ENCODE measurements at places on chromosomes 7 and 10.

DNA sequence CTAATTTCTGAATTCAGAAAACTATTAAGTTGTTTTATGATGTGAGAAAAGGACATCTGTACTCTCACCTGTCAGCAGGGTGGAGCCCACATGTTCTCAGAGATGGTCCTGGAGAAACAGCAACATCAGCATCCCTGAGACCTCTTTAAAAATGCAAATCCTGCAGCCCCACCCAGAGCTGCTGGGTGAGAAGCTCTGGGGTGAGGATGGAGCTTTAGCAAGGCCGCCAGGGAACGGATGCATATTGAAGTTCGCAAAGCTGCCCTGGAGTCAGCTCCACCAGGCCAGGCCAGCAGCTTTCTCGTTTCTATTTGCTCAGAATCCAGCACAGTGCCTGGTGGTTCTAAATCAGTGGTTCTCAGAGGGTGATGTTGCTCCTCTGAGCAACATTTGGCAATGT lies 49.1 kb downstream of the PRKCQ start:
- DNase-seq = no peak

GRCh38 chr10:34400075-34400474 lies 415.0 kb downstream of the PARD3 start:
- DNase-seq = no peak

GRCh38 chr10:32295027-32295426 lies 51.9 kb downstream of the EPC1 start:
- no peak for DNase-seq

- no peak for DNase-seq
Measured at GRCh38 chr10:132333386-132333785, 1.4 kb downstream of the LRRC27 start.

DNA sequence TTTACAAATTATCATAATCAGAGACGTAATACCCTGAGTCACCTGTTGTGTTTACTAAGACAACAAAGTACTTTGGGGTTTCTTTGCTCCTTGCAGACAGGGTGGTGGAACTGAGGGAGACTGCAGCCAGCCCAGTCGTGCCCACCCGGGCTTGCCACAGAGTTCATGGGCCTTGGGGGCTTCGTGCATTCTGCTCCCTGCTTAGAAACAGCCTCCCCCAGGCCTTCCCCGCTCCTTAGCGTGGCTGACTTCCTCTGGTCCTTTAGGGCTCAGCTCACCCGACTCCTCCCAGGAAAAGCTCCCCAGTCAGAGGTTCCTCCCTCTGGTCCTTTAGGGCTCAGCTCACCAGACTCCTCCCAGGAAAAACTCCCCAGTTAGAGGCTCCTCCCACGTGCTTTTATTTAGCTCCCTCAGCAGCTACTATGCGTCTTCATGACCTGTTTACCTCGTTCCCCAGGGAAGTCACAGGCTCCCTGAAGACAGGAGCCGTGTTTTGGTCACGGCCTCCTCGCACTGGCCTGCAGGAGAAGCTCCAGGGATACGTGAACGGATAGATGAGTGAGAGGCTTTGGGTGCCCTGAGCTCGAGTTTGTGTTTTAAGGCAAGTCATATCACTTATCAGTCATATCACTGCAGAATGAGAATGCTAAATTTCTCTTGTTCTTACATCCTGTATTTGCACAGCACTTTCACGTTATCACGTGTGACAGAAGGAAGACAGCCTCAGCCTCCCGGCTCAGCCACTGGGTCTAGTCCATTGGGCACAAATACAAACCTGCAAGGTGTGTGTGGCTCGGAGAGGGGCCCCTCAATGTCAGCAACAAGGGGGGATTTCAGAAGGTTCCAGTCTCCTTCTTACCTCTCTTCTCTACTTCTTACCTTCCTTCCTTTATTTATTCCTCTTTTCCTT lies 52.7 kb upstream of the VIPR2 start:
- DNase-seq = peak; percentile 48

DNA sequence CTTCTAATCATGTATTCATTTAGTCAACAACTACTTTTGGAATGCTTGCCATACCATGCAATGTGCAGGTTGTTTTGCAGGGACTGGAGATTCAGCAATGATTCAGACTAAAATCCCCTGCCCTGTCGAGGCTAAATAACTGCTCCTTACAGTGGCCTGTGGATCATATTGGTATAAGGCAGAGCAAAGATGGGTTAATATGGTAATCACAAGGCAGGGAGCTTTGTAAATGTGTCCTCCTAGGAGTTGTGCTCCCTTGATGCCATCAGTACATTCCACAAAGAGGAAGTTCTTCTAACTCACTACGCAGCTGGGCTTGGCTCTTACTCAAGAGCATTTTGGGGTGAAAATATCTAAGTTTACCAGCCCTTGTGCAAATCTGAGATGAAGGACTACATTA lies 614 bp upstream of the IFIT2 start:
- no peak for DNase-seq

DNA sequence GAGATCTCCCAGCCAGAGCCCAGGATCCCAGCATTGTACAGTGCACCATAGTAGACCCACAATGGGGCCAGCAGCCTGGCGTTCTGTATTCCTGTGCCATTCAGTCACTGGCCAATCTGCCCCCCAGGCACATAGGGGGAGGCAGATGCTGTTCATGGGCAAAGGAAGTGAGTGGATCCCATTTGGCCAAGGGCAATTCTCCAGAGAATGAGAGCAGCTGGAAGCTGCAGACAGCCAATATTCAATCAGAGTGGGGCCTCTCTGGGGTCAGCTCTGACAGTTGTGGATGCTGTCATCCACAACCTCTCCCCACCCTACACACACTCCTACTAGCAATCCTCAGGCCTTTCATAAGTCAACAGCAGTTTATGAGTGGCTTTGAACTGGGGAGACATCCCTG lies 17.5 kb downstream of the STEAP1B start:
- no peak for DNase-seq

- DNase-seq = no peak
Measured at GRCh38 chr10:102579328-102579727, 65.0 kb upstream of the TRIM8 start.

GRCh38 chr7:97873606-97874005 lies 1.4 kb upstream of the ASNS start:
- DNase-seq = no peak

DNA sequence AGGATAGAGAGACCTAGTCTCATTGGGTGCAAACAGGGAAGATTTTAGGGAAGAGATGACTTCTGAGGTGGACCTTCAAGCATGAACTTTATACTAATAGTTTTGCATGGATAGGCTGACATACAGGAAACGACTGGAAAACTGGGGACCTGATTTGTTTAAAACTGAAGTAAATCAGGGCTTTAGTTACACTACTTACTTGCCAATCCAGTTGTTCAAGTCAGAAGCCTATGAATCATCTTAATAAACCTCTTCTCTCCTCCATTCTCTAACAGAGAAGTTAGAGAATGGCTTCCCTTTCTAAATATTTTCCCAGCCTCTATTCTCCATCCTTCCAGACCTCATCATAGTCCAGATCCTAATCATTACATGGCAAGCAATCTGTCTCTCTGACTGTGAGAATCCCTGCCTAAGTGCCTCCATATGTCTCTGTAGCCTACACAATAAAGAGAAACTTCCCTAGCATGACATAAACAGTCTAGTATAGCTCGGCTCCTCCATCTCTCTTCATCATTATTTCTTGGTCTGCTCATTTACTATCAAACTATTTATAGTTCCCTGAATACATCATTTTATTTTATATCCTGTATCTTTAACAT lies 55.8 kb downstream of the PRKG1 start:
- DNase-seq = no peak

DNA sequence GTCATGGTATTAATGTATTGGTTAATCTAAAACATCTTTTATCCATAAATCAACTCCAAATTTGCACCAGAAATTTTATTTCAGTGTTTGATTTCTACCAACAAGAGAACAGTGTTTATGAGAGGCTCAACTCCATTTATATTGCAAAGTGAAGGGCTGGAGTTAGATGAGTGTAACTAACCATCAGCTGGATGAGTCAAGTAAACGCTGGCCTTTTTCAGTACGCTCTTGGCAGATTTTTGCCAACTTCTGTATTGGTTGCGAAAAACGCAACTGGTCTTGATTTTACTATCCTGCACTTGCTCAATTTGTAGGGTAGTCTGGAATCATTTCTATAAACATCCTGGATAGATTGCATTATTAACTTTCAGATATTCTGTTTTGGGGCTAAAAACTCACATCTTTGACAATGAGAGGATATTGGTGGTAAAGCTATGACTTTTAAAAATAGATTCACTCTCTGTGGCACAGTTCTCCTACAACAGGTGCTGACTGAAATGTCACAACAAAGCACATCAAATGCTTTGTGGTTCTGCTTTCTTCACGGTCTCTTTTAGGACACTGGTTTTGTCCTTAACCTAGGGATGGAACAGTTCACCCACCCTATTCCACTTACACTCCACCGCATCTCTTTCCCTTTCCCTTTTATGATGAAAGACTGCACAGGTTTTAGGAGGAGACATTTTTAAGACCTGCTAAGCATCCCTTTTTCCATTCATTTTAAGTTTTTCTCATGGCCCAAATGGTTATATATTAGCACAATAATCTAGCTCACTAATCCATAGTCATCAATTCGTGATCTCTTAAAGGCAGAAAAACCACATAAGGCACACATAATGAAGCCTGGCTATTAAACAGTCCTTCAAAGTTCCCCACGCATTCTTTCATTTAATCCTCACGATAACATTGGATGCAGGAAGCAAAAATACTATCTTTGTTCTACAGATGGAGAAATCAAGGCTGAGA lies 12.8 kb downstream of the CACNA2D1 start:
- DNase-seq = no peak

- no peak for DNase-seq
Measured at GRCh38 chr7:36521911-36522310, 132.2 kb downstream of the ANLN start.
